ENCODE measurements at places on chromosomes 2 and 18.

DNA sequence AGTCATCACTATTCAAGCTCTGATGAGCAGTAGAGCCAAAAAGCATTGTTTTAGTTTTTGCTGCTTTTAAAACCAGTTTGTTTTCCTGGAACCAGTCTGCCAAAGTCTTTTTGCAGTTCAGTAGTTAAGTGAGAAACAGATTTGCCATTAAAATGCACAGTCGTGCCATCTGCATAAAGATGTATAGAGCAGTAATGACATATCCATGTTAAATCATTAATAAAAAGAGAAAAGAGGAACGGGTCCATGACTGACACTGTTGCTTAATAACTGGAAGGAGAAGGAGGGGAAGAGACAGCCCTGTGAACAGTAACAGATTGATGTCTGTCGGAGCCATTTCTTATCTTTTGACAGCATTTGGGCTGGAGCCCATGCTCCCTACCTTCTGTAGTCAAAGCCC, 704.6 kb downstream of the SATB2 start:
- DNase-seq, result no peak

GRCh38 chr2:112065486-112065885, 10.4 kb downstream of the TMEM87B start:
- no peak for DNase-seq

- no peak for DNase-seq
These were observed 1615.3 kb upstream of the ZEB2 start for GRCh38 chr2:146135245-146135644.

- DNase-seq, result no peak
These were observed 7.2 kb downstream of the CPSF3 start for GRCh38 chr2:9430316-9431293.

All from naive thymus-derived CD8-positive, alpha-beta T cell (primary cell).